ENCODE measurements at places on chromosomes 6 and 20.

DNA sequence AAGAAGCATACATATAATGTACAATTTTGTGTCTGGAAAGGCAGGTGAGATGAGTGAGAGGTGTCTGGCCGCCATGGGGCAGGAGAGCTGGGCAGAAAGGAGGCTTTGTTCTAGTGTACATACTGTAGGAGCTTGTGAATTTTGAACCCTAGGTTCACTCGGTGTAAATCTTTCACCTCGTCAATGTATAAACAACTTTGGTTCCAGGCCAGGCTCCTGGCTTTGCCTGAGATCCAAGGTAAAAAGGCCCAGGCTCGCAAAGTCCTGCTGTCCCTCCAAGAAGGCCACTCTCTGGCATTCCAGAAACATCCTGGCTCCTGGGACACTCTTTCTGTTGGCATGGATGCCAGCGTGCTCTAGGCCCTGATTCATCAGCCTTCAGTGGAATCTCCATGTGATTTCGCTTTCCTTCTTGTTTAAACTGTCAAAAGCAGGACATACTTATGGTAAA, 7.1 kb upstream of the SLC22A7 start:
- no peak for DNase-seq

- no peak for DNase-seq
Measured at GRCh38 chr6:74117113-74117512, 421.1 kb downstream of the CD109 start.

DNA sequence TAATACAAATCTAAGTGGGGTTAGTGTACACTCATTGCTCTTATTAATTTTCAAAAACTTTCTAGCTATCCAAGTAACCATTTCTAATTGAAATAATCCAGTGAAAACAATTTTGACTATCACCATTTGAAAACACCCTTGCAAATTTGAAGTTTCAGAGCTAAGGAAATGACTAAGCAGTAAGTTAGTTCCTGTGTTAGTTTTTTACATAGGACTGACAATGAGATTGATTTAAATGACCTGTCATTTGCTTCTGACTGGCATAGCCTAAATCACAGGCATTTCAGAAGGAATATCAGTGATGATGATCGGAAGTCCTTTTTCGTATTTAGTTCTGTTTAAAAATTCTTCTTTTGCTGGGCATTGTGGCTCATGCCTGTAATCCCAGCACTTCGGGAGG, 27.0 kb downstream of the STK4 start:
- peak; percentile 33 for DNase-seq

- DNase-seq, result no peak
Measured at GRCh38 chr6:163400509-163400908, 14.0 kb upstream of the QKI start.

DNA sequence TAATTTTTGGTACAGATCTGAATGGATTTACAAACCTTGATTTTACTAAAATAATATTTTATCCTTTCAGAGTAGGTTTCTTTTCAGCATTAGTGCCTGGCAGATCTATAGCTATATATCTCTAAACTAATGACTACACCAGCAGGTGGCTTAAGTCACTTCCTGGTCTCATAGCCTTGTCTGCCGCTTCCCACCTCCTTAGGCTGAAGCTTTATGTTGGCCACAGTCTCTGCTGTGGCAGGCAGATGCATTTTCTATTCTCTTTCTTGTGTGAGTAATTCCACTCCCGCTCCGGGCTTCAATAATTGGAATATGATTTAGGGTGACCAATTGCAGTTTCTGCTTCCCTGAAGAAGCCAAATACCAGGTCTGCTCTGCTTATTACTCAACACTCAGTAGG, 226.8 kb upstream of the HS3ST5 start:
- no peak for DNase-seq

- no peak for DNase-seq
Measured at GRCh38 chr20:20562507-20562906, 149.9 kb downstream of the RALGAPA2 start.
